ENCODE measurements at places on chromosomes 16 and 17. TPM values are rescaled to one million over a fixed set of nuclear protein-coding genes. Genes with fewer than 3 reads are reported as not detected.

The GRAPL gene
- polyA plus RNA-seq = 1.8 TPM

The SLFN14 gene
- 0.23 TPM for polyA plus RNA-seq

The IRF8 gene
- polyA plus RNA-seq = 3.3 TPM

DNA sequence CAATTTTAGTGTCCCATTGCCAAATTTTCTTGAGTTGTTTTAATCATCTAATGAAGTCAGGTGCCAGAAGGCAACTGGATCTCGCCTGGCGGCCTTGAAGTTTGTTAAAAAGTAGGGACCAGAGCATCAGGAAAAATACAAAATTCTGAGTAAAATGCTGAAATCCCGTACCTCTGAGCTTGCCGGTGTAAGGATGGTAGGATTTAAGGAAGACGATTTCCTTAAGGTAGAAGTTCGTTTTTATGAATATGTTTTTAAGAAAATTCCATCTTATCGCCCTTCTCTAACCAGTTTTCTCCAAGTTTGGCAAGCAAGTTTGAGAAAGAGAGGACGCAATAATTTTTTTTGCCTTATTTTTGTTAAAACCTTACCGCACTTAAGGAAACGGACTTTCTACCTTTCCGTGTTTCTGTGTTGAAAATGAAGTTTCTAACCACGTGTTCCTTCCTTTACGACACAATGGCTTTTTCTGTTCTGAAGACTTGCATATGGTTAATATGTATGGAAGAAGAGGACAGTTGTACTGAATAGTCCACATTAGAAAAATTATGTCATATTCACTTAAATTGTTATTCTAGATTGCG, 748 bp downstream of the ATF7IP2 start:
- DNase-seq = no peak

The P2RX5 gene
- 1.4 TPM for polyA plus RNA-seq

DNA sequence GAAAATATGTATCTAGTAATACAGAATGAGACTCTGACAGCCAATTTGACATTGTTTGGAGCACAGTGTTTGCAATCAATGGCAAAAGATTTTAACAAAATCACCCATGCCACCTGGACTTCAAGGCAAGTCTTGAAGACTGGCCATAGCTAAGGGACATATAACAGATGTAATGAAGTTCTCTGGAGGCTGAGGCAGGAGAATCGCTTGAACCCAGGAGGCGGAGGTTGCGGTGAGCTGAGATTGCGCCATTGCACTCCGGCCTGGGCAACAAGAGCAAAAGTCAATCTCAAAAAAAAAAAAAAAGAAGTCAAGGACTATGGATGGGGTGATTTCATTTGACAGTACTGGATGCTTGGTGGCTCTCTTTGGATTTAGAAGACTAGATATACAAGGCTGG, 5.6 kb upstream of the BPTF start:
- DNase-seq = no peak

The CD300E gene
- polyA plus RNA-seq = 0.42 TPM
